ENCODE measurements at places on chromosomes 6 and 20. TPM values are rescaled to one million over a fixed set of nuclear protein-coding genes. Genes with fewer than 3 reads are reported as not detected.

Gene ETV7
- not detected for total RNA-seq

Gene KIF25
- total RNA-seq: 0.22 TPM

Gene DEFB116
- not detected for total RNA-seq

Gene SYCP2
- total RNA-seq: 1.0 TPM

Gene MCCD1
- not detected for total RNA-seq

Gene DEFB124
- not detected for total RNA-seq

Gene ZDHHC14
- 10.0 TPM for total RNA-seq

Gene PRDM1
- 0.85 TPM for total RNA-seq

Gene GABBR1
- total RNA-seq: 19.3 TPM

Gene RNF5
- total RNA-seq: 76.0 TPM

- no peak overlapping the region for H3K27ac ChIP-seq
- peaks cover 6% of the 10 kb centered on the region for H3K4me1 ChIP-seq
- DNase-seq: no peak
- H3K27me3 ChIP-seq: no peaks in the 10 kb centered on the region
- no peaks in the 10 kb centered on the region for H3K36me3 ChIP-seq
These were observed 290.7 kb downstream of the PHF3 start for GRCh38 chr6:63926258-63926780.

DNA sequence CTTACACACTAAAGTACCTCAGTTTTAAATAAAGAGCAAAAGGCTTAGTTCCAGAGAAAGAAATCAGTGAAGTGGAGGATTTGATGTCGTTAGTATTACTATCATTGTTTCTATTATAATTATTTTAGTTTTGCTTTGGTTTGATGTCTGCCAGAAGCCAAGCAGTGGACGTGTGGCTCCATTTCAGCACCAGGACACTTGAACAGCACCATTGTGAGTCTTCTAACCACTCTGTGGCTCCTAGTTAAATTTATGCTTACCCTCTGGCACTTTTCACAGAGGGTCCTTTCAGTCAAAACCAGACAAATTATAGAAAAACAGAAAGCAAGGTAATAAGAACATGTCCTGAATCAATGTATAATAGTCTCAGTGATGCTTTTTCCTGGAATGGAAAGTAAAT is 3.4 kb downstream of the COL9A1 start:
- DNase-seq: no peak
- H3K4me1 ChIP-seq: peaks cover 7% of the 10 kb centered on the region
- no peaks in the 10 kb centered on the region for H3K36me3 ChIP-seq

GRCh38 chr6:34722451-34722850 is 25.9 kb upstream of the ILRUN start:
- no peaks in the 10 kb centered on the region for H3K27me3 ChIP-seq
- no peak overlapping the region for H3K4me3 ChIP-seq
- H3K36me3 ChIP-seq: no peaks in the 10 kb centered on the region
- H3K4me1 ChIP-seq: no peaks in the 10 kb centered on the region

- no peak for DNase-seq
- H3K36me3 ChIP-seq: no peaks in the 10 kb centered on the region
- no peaks in the 10 kb centered on the region for H3K27me3 ChIP-seq
- no peak overlapping the region for H3K27ac ChIP-seq
- no peaks in the 10 kb centered on the region for H3K4me1 ChIP-seq
These were observed 361.1 kb downstream of the FOXA2 start for GRCh38 chr20:22223236-22223635.

DNA sequence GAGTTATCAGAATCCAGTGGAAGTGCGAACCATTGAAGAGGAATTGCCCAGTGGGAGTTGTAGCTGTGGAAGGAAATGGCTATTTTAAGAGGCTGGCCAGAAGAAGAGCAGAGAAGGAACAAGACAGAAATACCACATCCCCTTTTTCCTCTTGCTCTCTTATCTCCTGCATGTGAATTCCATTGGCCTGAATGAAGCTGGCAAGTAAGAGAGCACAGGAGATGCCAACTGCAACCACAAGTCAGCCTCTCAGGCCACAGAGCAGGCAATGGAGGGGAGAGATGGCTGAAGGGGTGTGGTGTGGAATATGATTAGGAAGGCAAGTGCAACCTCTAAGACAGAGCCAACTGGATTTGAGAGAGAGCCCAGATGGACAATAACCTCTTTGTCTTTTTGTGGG is 362.7 kb upstream of the IMPG1 start:
- no peaks in the 10 kb centered on the region for H3K27me3 ChIP-seq
- no peaks in the 10 kb centered on the region for H3K36me3 ChIP-seq
- no peak for DNase-seq
- H3K27ac ChIP-seq: no peak overlapping the region
- no peaks in the 10 kb centered on the region for H3K4me1 ChIP-seq
- no peak overlapping the region for H3K4me3 ChIP-seq

DNA sequence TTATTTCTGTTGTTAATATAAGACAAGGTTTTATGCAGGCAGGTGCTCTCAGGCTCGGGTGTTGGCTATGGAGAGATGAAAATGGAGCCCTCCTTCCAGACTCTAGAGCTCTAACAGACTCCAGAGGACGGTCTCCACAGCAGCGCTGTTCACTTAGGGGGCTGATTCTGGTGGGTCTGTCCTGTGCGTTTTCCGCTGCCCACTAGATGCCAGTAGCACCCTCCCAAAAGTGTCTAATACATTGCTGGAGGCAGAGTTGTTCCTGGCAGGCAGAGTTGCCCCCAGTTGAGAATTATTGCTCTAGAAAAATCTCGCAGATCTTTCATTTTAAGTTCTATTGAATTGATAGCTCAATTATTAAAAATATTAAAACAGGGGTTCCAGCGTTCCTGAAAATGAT is 109.9 kb downstream of the MAP3K4 start:
- no peaks in the 10 kb centered on the region for H3K4me1 ChIP-seq
- DNase-seq: no peak
- H3K27me3 ChIP-seq: no peaks in the 10 kb centered on the region
- H3K27ac ChIP-seq: no peak overlapping the region

DNA sequence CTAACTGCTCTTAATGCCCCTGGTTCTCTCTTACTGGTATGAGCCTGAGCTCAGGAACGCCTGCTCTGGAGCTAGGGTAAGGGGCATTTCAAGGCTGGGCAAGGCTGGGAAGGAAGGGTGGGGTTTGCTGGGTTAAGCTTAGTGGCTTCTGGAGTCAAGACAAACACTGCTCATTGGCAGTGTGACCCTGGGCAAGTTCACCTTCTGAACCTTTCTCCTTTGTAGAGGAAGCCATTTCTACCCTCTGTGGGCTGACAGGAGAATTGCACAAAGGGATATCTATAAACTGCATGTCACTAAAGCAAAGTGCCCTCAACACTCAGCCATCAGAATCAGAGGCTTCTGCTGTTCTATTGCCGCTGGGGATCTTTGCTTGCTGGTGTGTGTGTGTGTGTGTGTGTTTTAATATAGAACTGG is 20.3 kb upstream of the LRRN4 start:
- no peaks in the 10 kb centered on the region for H3K27me3 ChIP-seq
- no peaks in the 10 kb centered on the region for H3K36me3 ChIP-seq
- peak overlapping the region; percentile 84 for H3K27ac ChIP-seq
- DNase-seq: no peak

DNA sequence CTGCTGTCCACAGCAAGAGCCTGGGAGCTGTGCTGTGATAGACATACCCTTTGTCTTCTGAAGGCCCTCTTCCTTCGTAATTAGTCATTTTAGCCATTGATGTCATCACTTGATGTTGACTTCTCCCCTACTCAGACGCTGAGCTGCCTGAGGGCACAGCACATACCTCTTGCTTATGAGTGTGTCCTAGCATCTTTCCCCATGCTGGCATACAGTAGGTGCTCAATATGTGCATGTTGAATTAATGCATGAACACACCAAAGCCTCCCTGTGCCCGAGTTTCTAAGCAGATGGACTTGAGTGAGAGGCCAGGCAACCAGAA is 35.8 kb upstream of the FAM83D start:
- no peak overlapping the region for H3K27ac ChIP-seq
- no peak for DNase-seq
- peaks cover 22% of the 10 kb centered on the region for H3K27me3 ChIP-seq

DNA sequence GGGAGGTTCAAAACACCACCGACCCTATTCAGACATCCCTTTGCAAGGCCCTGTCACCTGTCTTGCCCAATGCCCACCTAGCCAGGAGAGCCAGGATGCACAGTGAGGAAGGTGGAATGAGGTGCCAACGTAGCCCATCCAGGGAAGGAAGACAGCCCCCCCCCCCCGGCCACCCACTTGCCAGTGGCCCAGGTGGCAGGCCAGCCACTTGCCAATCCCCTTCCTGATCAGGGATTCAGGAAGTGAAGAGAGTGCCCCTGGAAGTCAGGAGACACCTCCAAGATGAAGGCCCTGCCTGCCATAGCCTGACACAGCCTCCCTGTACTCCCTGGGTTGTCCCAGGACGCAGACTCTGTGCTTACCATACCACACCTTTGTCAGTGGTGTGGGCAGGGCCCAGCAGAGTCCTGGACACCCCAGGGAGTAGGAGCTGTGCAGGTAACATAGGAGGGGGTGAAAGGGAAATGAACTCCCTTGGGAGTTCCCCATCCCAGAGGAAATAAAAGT is 54.7 kb downstream of the MRPL14 start:
- peak overlapping the region; percentile 89 for H3K27ac ChIP-seq
- peak overlapping the region; percentile 67 for H3K4me3 ChIP-seq
- peaks cover 53% of the 10 kb centered on the region for H3K4me1 ChIP-seq
- no peaks in the 10 kb centered on the region for H3K36me3 ChIP-seq
- H3K27me3 ChIP-seq: no peaks in the 10 kb centered on the region
- DNase-seq: no peak

DNA sequence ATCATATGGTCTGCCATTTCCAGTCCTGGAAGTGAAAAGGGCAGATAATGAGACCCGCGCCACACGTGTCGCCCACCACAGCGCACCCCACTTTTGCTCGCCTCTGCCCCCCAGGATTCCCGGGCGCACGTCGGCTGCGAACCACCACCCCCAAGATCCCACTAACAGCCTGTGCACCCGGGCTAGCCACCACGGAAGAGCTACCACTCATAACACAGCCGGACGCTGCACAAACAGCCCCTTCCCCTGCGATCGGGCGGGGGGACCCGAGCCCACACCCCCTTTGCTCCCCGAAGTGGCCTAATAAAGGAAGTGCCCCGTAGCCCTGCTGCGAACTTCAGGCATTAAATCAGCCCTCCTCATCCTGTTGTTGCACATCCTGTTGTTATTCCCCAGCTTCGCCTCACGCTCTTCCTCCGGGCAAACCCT is 506 bp downstream of the CITED2 start:
- H3K27ac ChIP-seq: peak overlapping the region; percentile 96
- no peak for DNase-seq
- no peaks in the 10 kb centered on the region for H3K27me3 ChIP-seq

DNA sequence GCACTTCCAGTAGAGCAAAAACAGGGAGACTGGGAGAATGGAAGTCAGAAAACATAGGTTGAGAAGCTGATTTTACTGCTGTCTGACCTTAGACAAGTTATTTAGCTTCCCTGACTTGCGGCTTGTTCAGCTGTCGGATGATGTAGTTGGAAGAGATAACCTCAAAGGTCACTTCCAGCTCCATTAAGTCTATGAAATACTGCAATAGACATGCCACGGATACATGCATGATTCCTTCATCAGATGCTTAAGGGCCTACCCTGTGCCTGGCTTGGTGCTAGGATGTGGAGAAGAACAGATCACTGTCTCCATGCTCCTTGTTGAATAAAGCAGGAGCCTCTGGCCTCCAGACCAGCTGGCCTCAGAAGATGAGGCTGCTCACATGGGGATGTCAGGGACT is 43.7 kb downstream of the FYN start:
- DNase-seq: no peak
- no peaks in the 10 kb centered on the region for H3K36me3 ChIP-seq
- no peak overlapping the region for H3K4me3 ChIP-seq
- no peaks in the 10 kb centered on the region for H3K27me3 ChIP-seq
- H3K4me1 ChIP-seq: peaks cover 84% of the 10 kb centered on the region

DNA sequence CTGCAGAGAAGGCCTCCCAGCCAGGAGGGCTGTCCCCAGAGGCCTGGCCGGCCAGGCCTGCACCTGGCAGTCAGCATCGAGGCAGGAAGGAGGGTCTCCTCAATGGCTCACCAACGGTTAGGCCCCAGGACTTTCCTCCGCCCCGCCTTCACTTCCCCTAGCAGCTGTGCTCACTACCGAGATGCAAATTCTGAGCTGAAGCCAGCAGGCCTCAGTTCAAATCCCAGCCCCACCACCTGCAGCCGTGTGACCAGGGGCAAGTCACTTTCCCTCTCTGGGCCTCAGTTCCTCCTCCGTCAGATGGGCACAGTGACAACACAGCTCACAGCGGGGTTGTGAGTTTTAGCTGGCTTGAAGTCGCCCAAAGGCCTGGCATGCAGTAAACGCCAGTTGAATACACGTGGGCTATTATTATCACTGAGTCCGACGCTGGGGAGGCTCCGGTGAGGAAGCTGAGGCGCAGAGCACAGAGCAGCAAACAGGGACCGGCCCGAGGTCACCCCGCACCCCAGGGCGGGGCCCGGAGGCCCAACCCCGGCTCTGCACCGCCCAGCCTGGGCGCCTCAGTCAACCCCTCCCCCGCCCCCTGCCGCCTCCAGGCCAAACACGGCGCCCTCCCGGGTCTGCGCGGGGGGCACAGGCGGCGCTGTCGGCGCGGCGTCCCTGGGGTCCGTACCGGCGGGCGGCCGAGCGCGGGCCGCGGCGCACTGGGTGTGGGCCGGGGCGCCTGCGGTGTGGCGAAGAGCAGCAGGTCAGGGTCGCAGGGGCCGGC is 671 bp downstream of the E2F1 start:
- peaks cover 30% of the 10 kb centered on the region for H3K4me1 ChIP-seq
- no peak for DNase-seq
- H3K27ac ChIP-seq: no peak overlapping the region
- H3K4me3 ChIP-seq: peak overlapping the region; percentile 60
- no peaks in the 10 kb centered on the region for H3K27me3 ChIP-seq

DNA sequence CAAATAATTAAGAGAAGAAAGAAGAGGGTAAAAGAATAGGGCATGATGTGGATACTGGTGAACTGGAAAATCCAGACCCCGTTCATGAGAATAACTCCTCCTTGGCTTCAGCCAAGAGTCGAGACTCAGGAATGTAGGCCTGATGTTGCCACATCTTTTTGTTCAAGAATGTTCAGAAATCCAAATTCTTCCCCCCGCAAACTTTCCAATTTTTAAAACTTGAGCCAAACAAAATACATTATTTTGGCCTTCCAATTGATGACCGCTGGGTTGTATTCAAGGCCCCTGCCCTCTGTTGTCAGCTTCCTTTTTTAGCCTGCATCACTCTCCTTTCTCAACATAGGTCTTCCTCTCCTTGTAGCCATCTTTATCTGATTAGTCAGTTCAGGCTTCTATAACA is 106.1 kb downstream of the TNFAIP3 start:
- DNase-seq: no peak
- peaks cover 6% of the 10 kb centered on the region for H3K4me1 ChIP-seq
- no peaks in the 10 kb centered on the region for H3K27me3 ChIP-seq
- no peak overlapping the region for H3K4me3 ChIP-seq
- no peaks in the 10 kb centered on the region for H3K36me3 ChIP-seq
- no peak overlapping the region for H3K27ac ChIP-seq

DNA sequence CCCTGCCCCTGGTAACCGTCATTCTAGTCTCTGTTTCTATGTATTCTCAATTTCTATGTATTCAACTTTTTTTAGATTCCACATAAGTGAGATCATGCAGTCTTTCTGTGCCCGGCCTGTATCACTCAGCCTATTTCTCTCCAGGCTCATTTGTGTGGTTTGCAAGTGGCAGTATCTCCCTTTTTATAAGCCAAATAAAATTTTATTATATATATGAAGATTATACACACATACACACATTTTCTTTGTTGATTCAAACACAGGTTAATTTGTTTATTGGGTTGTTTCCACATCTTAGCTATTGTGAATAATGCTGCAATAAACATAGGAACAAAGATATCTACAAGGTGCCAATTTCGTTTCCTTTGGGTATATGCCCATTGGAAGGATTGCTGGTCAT is 571.7 kb downstream of the DHX35 start:
- no peak overlapping the region for H3K4me3 ChIP-seq
- no peak overlapping the region for H3K27ac ChIP-seq
- no peaks in the 10 kb centered on the region for H3K27me3 ChIP-seq
- no peak for DNase-seq

- H3K36me3 ChIP-seq: no peaks in the 10 kb centered on the region
- no peaks in the 10 kb centered on the region for H3K27me3 ChIP-seq
- no peak overlapping the region for H3K4me3 ChIP-seq
These were observed 176.0 kb upstream of the FOXQ1 start for GRCh38 chr6:1135726-1136414.

Measured in left ventricle myocardium inferior (tissue), 1 donor.